ENCODE measurements at places on chromosomes 7 and 10.

DNA sequence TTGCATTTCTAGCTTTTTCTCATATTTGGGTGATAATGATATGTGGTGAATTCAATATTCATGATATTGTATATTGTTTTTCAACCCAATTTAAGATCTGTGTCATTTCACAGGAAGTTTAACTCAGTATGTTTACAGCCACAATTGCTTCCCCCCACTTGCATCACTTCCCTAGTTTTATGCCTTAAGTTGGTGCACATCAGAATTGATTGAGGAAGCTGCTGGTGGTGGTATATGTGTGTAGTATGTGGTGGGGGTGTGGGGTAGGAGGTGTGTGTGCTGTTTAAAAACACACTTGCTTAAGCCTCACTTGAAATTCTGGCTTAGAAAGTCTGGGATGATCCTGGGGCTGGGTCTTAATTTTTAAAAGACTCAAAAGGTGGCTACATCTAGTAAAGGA is 245.1 kb upstream of the AOAH start:
- no peak for DNase-seq

DNA sequence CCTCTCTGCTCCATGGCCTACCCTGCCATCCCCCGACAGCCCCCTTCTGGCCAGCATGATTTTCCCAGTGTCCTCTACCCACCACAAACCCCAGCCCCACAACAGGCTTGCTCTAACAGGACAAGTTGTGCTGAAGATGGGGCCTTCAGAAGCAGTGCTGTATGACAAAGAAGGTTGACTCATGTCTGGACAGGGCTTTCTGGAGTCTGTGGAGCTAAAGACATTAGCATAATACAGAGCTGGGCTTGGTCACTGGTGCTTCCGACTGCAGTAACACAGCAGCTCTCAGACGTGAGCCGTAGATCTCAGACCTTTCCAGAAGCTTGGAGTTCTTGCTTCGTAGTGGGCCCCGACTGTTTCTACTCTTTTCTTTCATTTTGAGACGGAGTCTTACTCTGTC is 100.5 kb downstream of the GTF2IRD1 start:
- DNase-seq, result no peak

DNA sequence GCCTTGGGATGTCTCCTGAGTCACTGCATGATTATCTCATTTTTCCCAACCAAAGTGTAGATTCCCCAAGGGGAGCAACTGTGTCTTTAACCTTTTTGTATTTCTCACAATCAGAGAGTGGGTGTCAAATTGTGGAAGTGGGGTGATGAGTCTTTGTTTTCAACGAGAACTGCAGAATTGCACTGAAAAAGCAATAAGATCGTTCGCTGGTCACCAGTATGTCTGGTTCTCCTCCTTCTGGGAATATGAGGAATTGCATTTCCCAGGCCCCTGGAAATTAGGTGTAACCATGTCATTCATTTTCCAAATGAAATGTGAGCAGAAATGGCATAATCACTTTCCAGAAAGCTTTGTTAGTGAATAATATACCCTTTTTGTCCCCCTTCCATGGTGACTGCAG is 326.9 kb downstream of the GPAM start:
- no peak for DNase-seq

DNA sequence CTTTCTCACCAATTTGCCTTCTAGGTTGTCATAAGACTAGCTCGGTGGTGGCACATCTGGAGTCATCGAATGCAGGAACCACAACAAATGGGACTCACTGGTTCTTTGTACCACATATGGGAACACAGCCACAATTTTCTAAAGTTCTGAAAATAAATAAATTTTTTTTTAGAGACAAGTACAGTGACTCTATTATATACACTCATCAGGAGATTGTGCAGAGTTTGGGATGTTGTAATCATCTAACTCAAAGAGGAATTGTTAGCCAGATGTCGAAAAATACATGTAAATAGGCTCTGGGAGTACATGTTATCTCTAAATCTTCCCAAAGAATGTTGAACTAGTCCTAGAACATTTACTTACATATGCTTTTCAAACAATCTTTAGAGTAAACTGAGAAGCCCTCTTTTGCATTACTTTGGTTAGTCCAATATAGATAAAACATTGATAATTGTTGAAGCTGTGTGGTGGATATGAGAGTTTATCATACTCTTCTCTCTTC is 19.6 kb upstream of the SEPTIN7 start:
- no peak for DNase-seq

DNA sequence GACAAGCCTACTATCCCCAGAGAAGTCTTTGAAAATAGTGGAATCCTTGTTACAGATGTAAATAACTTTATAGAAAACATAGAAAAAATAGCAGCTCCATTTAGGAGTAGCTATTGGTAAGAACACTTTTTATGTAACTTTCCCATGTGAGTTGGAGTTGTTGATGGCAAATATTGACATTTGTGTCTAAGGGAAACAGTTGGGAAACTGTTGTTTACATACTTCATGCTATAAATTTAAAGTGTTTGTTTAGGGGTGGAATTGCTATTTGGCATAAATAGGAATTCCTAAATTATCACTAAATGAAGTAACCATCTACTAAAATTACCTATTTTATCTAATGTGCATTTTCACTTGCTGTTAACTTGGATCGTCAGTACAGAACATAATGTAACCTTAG is 50.7 kb downstream of the GDI2 start:
- no peak for DNase-seq

DNA sequence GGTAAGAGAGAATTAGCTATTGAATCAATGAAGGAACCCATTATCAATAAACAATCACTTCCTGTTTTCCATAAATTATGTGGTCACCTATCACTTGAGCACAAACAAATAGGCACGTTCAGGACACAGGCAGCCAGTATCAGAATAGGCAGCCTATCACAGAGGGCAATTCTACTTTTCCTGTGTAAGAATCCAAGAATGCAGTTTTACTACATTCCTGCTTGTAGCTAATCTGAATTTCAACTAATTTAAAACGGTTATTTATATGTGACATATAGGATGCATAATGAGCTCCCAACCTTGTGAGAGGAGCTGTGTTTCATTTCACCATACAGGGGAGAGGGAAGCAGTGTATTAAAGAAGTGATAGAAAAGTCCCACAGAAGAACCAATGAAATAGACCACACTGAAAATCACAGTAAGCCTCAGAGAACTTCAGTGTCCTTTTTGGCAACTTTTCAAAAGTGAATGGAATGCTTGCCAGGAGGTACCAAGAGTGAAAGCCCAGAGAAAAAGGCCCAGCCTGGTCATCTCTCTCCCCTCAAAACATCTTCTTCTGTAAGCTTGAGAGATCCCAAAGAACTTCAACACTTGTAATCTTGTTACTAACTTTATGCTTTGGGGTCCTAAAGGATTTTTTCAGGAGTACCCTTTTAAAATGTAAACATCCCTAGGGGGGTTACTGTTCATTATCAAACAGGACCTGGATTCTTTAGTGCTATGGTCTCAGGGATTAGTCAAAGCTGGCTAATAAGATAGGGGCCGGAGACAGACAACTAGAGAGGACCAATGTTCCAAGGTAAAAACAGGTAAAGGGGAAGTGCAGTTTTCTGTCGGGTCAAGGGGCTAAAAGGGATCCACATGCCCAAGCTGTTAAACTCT is 1.3 kb downstream of the IMMP2L start:
- no peak for DNase-seq

DNA sequence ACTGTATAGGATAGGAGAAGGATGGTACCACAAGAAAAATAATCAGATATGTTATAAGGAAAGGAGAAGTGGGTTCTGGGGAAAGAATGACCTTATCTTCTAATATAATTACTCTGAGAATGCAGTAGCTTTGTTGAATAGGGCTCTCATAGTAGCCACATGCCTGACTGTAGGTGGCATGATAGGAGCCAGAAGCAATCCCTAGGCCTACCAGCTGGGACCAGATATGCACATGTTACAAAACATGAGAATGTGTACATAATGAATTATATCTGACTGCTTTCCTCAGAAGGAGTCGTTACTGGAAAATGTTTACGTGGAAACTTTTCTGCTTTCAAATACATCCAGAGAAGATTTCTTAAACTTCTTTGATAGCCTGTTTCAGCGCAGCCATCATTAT is 53.2 kb upstream of the FAM3C start:
- DNase-seq, result no peak

- no peak for DNase-seq
Measured at GRCh38 chr7:94069162-94069739, 65.1 kb upstream of the BET1 start.

GRCh38 chr10:105387971-105388370 is 746.9 kb downstream of the SORCS3 start:
- no peak for DNase-seq

- DNase-seq, result no peak
Measured at GRCh38 chr7:124443762-124444161, 321.8 kb downstream of the GPR37 start.

DNA sequence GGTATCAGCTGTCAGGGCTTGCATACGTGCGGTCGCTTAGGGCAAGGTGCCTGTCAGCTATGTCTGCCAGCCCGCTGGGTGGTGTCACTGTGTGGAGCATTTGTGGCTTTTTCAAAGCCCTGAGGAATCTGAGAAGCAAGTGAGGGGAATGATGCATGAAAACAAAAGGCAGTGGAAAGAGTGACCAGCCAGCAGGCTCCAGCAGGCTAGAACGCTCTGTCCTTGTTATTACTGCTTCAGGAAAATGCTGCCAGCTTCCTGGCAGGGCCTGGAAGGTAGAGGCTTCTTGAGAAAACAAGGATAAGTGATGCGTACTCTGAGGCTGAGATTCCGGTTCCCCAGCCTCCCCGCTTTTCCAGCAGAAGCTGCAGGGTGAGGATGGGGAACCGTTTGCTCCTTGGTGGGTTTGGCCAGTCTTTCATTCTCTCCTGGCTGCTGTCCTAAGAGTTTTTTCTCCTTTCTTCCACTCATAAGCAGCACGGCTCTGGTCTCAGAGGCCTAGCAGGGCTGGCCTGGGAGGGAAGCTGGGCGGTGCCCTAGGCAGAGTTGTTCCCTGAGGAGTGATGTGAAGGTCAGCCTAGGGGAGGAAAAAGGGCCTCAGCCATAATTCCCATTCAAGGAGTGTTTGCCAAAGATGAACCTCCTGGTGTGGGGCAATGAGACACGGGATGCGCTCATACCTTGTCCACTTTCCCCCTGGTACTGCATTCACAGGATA is 42.8 kb upstream of the MKLN1 start:
- DNase-seq, result no peak

GRCh38 chr10:11631890-11632587 is 20.6 kb upstream of the USP6NL start:
- DNase-seq, result no peak

DNA sequence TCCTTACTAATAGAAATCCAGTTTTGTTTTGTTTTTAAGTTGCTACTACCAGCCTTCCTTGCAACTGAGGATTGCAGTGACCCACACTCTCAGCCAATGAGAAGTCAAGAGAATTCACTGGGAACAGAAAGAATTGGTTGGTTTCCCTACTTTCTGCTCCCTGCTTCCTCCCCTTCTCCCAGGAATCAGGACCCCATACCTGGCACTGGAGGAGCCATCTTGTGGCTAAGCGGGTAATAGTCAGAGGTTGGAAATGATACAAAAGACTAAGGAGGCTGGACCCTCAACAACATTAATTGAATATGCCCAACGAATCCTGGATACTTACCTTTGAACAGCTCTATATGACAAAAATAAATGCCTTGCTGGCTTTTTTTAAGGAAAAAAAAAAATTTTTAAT is 6.3 kb downstream of the TMEM176A start:
- no peak for DNase-seq

- DNase-seq, result no peak
Measured at GRCh38 chr7:15326044-15326644, 235.7 kb downstream of the AGMO start.

GRCh38 chr10:91528768-91529167 is 104.1 kb downstream of the PPP1R3C start:
- DNase-seq, result no peak

GRCh38 chr7:121623130-121623872 is 227.2 kb upstream of the FAM3C start:
- no peak for DNase-seq

- no peak for DNase-seq
Measured at GRCh38 chr7:105691082-105691679, 109.9 kb upstream of the EFCAB10 start.

- DNase-seq, result no peak
Measured at GRCh38 chr7:83610649-83611304, 38.2 kb downstream of the SEMA3E start.

DNA sequence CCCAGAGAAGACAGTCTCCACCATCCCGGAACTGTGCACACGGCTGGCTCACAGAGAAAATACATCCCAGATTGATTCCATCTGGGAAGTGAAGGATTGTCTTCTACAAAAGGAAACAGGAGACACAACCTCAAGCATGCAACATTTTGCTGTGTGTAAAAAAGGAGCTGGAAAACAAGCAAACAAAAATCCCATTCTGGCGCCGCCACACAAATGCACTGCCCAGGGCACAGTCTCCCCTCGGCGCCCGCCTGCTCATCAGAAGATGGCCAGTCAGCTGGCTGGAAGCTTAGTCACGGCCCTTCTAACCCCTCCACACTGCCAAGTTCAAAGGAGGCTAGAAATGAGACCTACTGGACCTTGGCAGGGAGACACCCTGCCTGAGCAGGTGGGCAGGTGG is 14.1 kb upstream of the CYTH3 start:
- no peak for DNase-seq

DNA sequence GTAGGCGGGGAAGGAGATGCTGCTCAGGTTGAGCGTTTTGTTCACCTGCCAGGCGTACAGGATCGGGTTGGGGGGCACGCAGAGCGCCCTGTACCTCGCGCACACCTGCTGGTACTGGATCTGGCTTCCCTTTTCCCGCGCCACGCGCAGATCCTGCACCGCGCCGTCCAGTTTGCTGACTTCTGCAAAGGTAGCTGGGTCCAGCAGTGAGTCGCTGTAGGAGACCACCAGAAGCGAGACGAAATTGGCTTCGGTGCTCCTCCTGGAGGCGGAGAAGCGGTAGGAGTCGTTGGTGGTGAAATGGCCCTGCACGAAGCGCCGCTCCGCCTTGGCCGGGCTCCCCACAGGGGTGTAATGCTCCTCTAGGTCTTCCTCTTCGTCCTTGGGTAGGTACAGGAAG is 90.7 kb upstream of the RAB18 start:
- DNase-seq, result no peak

DNA sequence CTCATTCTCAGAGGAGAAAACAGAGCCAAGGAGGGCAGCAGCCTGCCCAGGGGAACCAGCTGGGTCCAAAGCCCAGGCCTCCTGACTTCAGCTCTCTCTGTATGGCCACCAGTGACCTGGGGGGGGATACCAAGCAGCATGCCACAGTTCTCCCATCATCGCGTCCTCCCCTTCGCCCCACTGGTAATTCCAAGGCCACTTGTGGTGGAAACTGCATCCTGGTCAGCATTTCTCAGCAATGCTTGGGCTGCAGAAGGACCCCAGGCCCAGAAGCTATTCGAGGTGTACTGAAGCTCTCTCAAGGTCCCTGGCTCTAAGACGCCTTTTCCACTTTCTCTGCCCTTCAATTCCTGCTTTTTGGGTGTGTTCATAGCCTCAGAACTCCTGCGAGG is 27.1 kb downstream of the BTBD16 start:
- DNase-seq, result no peak

DNA sequence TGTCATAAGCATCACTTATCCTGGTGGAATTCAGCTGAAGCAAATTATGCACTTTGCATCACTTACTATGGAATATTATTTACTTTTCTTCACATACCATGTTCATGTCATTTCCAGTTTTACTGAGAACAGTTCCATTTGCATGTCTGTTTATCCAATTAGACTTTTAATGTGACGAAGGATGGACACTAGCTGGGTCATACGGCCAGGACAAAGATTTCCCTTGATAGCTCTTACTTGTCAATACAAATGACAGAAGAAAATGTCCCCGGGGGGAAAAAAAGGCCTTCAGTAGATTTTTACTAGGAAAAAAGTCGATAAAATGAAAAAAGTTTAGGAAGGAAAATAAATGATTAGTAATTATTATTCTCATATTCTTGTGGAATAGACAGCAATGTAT is 106.6 kb downstream of the RAPGEF5 start:
- no peak for DNase-seq

GRCh38 chr10:75910032-75910431 is 478.6 kb downstream of the LRMDA start:
- DNase-seq, result no peak
